ENCODE measurements at places on chromosomes 13 and 19.

DNA sequence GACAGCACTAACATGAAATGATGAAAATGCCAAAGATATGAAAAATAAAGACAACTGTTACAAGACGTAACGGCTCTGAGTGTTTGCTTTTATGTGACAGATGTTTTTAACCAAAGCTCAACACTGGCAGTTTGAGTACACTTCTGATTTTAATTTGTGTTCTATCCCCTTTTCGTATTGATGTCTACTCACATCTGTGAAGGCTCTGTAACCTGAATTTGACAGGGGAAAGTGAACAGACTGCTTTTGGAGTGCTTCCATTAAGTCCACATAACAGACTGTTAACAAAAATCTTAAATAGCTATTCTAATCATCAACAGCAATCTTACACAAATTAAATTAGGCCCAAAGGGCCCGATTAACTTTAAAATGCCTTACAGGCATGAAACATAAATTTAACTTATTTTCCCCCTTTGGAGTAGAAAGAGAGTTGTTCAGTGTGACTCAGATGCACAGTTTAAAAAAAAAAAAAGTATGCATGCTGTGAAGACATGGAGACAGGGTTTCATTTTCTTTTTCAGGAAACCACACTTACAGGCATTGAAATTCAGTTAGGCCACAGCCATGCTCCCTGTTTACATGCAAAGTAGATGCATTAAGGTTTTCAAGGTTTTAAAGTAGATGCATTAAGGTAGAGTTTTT is 16.3 kb upstream of the RNASEH2B start:
- DNase-seq: no peak

GRCh38 chr13:73520566-73521289 is 461.9 kb downstream of the KLF5 start:
- DNase-seq: no peak

DNA sequence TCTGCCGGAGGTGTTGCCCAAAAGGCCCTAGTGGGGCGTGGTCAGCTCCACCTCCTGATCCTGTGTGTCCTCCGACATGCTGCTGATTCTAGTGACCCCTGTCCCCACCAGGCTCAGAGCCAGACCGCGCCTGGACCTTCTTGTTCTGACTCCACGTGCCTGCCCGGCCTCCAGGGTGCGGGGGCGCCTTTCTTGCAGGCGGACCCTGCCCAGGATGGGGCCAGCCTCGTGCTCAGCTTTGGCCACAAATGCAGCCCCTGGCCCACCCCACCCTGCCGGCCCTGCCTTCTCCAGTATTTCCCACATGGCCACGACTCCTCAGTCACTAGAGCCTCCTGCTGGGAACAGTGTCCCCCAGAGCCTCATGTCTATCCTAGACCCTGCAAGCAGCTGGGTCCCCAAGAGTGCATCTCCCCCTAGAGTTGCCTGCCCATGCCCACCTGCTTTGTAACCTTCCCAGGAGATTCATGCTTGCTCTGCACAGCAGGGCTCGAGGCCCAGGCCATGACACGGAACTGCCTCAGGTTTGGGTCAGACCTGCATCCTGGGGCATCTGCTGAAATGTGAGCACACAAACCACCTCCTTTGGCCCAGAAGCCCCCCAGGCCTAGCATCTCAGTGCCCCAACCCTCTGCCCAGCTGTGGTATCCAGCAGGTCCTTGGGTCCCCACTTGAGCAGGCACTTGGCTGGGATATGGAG is 27.0 kb downstream of the TMEM161A start:
- DNase-seq: no peak

GRCh38 chr13:30932481-30933353 is at the start of gene TEX26:
Gene TEX26 (plus strand): TSS chr13:30932656. CDS start chr13:30932716, 60 bp downstream.
- DNase-seq: peak; percentile 51

DNA sequence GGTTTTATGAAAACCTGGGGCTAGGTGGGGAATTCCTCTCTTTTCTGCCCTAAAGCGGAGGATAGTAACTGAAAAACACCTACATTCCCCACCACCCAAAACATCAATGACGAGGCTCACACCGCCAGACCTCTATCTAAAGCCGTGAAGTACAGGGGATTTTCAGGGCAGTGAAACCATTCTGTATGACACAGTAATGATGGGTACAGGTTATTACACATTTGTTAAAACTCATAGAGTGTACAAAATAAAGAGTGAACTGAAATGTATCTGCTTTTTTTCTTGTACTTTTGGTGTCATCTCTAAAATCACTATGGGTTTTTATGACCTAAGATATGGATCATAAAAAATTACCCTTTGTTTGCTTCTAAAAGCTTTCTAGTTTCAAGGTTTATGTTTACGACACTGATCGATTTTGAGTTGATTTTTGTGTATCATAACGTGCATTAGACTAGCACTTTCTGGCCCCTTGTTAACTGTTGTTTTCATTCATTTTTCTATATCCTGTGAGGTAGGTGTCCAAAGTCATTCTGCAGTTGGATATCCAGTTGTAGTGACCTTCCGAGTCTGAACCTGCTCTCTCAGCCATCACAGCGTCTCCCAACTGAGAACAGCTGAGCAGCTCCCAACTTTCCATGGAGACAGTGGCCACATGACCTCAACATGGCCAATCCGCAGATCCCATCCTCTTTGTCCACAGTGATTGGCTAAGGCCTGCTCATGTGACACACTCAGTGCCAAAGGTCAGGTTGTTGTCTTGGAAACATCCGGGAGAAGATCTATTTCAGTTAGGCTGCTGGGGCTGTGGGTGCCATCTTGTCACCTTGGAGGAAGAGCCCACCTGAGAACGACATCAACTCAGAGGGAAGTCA is 10.3 kb downstream of the MBD3L2B start:
- no peak for DNase-seq

- DNase-seq: no peak
Measured at GRCh38 chr13:97967948-97968347, 14.5 kb downstream of the IPO5 start.

- DNase-seq: no peak
Measured at GRCh38 chr19:30386551-30387143, 14.5 kb downstream of the ZNF536 start.

Data from left ventricle myocardium superior (tissue), 1 donor.